Activated naive CD8-positive, alpha-beta T cell treated with anti-CD3 and anti-CD28 coated beads, Interleukin-2, amount 10 ng/mL, durations not matched to agents 7 days and 5 days (primary cell): ENCODE measurements at places on chromosomes 13 and 19. TPM values are rescaled to one million over a fixed set of nuclear protein-coding genes. Genes with fewer than 3 reads are reported as not detected.
A peak's percentile ranks its signal among the peaks of the same experiment; 100 is the strongest.

GRCh38 chr19:17751103-17751911 lies at the start of gene FCHO1:
FCHO1 (plus strand) TSS chr19:17751477; CDS start chr19:17755165, 3,688 bp downstream.
- H3K27me3 ChIP-seq, result no peaks in the 10 kb centered on the region
- peak within 1 kb of the TSS; percentile 94 for H3K4me3 ChIP-seq
- peak; percentile 85 for DNase-seq
- peaks cover 10% of the 10 kb centered on the region for H3K36me3 ChIP-seq

DNA sequence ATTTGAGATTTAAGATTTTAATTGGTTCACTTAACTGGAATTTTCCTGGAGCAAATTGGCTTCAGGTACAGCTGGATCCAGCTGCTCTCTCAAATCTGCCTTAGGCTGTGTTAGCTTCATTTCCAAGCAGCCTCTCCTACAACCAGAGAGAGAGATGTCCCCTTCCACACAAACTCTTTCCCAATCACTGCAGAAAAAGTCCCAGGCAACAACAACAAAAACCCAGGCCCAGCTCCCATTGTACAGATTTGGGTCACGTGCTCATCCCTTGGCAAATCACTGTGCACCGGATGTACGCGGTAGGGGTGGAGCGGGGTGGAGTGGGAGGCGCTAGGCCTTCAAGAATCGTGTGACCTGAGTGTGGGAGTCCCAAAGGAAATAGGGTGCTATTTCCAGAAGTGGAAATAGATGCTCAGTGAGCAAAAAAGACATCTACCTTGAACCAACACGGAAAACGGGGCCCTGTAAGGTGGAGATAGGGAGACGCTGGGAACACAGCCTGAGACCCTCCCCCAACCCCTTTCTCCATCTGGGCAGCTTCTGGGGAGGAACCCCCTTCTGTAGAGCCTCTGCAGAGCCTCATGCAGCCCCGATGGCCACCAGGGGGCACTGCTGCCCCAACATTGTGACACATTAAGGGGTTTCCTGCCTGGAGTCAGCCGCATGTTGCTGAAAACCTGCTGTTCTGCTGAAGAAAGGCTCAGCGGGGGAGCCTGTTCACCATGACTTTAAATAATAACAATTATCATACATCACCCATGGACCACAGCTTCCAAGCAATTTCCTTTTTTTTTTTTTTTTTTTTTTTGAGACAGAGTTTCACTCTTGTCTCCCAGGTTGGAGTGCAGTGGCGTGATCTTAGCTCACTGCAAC lies 25.4 kb downstream of the HPN start:
- H3K27ac ChIP-seq, result peak overlapping the region; percentile 34
- H3K4me1 ChIP-seq, result peaks cover 5% of the 10 kb centered on the region
- H3K4me3 ChIP-seq, result no peak overlapping the region
- peak; percentile 93 for DNase-seq
- H3K36me3 ChIP-seq, result no peaks in the 10 kb centered on the region

DNA sequence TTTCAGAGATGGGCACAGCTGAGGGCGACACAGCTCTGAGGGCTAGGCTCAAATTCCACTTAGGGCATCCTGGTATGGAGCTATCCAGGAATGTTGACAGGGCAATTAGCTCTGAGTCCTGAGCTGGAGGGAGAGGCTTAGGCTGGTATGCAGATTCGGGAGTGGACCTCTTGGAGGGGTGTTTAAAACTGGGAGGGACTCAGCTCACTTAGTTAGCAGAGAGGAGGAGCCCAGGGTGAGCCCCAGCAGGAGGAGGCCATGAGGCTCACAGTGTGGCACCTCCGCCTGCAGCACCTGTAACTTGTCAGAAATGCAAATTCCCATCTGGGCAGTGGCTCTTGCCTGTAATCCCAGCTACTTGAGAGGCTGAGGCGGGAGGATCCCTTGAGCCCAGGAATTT lies 10.2 kb upstream of the NOP53 start:
- peaks cover 3% of the 10 kb centered on the region for H3K4me1 ChIP-seq
- no peak overlapping the region for H3K4me3 ChIP-seq
- H3K27ac ChIP-seq, result no peak overlapping the region
- no peaks in the 10 kb centered on the region for H3K36me3 ChIP-seq

DNA sequence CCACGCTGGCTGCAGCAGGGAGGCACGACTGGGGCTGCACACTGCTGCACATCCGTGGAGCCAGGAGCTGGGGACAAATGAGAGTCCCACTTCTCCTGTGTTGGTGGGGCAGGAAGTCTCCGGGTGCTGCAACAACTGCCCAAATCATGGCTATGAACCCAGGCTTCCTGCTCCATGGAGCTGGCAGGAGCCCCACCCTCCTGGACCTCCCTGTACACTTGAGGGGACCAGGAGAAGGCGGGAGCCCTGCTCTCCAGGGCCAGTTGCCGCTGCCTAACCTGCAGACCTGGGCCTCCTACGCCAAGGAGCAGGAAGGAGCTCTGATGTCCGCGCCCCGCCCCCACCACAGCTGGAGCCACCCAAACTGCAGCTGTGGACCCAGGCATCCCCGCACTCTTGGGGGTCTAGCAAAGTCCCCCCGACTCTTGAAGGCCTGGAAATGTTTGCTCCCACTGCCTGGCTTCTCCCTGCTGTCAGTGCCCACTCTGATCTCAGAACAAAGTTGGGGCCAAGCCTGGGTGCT lies 752.1 kb upstream of the PCDH20 start:
- H3K27ac ChIP-seq, result no peak overlapping the region
- H3K4me1 ChIP-seq, result no peaks in the 10 kb centered on the region
- DNase-seq, result no peak
- H3K27me3 ChIP-seq, result no peaks in the 10 kb centered on the region

TMEM272 gene
- 1.9 TPM for total RNA-seq

LAIR1 gene
- total RNA-seq, result 75.0 TPM
